ENCODE measurements at places on chromosomes 1 and 21.

GRCh38 chr1:21361506-21361905 lies 71.2 kb upstream of the ECE1 start:
- no peak for DNase-seq

DNA sequence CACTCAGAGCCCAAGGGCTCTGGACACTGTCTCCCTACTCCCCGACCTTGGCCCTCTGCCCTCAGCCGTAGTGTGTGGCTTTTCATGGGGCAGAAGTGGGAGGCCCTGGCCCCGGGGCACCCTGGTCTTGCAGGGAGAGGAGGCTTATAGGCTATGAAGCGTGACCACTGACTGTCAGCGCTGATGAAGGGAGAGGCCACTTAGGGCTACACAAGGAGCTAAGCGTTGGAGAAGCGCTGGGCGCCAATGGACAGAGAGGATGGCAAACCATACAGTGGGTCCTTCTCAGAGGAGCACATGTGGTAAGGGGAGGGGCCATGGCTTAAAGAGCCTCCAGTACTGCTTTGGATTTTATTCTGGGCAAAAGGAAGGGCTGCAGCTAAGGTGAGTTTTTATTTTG lies 7.9 kb downstream of the CRABP2 start:
- DNase-seq: no peak

GRCh38 chr1:240258910-240259309 lies 167.2 kb downstream of the FMN2 start:
- DNase-seq: no peak

DNA sequence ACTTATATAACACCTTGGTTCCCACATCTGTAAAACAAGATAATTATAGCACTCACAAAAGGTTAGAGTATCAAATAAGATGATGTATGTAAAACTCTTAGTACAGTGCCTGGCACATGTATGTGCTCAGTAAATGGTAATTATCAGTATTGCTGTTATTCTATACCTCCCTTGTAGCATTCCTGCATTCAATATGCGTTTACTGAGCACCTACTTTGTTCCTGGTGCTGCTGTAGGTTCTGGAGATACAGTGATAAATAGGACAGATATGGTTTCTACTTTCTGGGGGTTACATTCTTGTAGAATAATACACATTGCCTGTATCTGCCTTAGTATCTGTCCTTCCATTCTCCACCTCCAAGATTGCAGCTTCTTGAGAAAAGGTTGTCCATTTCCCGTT lies 1.2 kb upstream of the SSR2 start:
- no peak for DNase-seq

DNA sequence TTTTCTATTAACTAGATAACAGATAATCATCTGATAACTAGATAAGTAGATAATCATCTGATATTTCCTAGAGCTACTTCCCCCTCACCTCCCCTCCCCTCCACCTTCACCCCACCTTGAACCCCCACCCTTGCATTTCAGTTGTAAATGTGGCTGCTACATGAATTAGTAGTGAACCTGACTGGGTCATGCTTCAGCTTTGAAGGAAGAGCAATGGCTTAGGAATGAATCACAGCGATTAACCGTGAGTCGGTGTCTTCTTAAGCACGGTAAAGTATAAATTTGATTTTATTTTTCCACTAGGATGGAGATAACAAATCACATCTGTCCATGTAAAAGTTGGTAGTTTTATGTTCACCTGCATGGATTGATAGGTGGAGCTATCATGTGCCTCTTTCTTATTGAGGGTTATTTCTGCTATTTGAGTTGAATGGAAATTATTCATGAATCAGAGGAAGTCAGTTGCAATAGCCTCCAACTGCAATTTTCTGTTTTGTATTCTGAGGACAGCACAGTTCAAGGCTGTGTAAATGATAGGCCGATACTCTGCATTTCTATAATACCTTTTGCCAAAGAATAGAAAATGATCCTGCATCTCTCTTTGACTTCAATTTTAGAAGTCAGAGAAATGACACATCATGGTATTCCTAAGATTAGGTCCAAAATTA lies 235.0 kb downstream of the PTGER3 start:
- DNase-seq: no peak

GRCh38 chr21:40660461-40660860 lies 186.5 kb downstream of the DSCAM start:
- no peak for DNase-seq

DNA sequence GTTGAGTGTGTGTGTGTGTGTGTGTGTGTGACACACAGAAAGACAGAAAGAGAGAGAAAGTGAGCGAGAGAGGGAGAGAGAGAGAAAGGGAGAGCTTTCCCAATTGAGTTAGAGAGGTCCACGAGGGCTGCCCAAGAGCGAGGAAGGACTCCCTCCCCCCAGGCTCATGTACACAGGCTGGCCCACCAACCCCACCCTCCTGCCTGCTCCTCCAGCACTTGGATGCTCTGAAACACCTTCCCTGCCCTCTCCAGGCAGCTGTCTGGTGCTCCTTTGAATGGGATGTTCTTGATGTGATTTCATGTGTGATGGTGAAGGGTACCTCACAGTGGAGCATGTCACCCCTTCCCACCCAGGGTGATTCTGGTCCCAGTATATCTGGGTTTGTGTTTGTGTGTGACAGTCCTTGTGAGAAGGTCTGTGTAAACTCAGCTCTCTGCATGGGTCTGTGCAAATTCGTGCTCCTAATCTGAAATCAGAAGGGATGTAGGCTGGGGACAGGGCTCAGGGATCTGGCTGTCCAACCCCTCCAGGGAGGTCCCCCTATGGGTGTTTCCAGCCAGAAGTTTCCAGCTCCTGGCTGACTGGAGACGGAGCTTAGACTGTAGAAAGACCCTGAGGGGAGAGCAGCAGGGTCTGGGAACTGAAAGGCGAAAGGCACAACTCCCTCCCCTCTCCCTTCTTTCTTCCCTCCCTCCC lies 6.8 kb upstream of the PEAR1 start:
- DNase-seq: no peak

All from activated CD4-positive, alpha-beta T cell treated with anti-CD3 and anti-CD28 coated beads, Interleukin-2, Interleukin-6, amounts not matched to agents 100 ng/mL and 50 ng/mL, durations not matched to agents 16 hours and 8 hours (primary cell).